ENCODE measurements at places on chromosomes 4 and X. TPM values are rescaled to one million over a fixed set of nuclear protein-coding genes. Genes with fewer than 3 reads are reported as not detected.
A peak's percentile ranks its signal among the peaks of the same experiment; 100 is the strongest.

Gene RRH
- total RNA-seq: not detected

DNA sequence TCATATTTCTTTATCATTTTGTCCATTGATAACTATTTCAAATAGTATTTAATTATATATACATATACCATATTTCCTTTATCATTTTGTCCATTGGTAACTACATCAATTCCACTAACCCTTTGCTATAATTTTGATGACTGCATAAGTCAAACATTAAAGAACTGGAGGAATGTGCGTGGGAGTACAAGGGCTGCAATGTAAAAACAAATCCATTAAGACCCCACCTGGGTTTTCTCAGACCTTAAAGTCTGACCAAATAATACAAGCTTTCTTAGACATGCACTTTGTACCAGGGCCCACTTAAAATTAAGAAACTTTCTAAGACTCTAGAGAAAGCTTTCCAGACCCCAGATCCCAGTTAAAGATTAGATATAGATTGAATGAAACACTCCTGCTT is 1622.4 kb upstream of the PCDH10 start:
- no peak overlapping the region for H3K4me3 ChIP-seq
- H3K4me1 ChIP-seq: no peaks in the 10 kb centered on the region
- no peak overlapping the region for H3K27ac ChIP-seq
- H3K36me3 ChIP-seq: no peaks in the 10 kb centered on the region
- H3K27me3 ChIP-seq: no peaks in the 10 kb centered on the region

DNA sequence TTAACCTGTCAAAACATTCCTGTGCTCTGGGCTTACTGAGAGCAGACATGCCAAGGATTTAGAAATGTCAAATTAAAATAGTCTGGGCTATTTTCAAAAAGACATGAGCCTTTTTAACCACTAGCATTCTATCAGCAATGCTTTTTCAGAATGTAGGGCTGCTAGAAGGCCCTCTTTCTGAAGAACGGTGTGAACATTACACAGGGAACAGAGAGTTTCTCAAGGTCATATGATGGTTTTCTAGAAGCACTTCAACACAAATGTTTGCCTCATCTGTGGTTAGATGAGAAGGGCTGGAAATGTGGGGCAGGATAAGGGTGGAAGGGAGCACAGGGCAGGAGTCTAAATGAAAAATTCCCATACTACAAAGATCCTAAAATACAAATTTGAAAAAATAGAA is 39.3 kb downstream of the GRIA3 start:
- H3K27me3 ChIP-seq: no peaks in the 10 kb centered on the region
- H3K4me3 ChIP-seq: no peak overlapping the region
- H3K36me3 ChIP-seq: no peaks in the 10 kb centered on the region
- no peak for DNase-seq

DNA sequence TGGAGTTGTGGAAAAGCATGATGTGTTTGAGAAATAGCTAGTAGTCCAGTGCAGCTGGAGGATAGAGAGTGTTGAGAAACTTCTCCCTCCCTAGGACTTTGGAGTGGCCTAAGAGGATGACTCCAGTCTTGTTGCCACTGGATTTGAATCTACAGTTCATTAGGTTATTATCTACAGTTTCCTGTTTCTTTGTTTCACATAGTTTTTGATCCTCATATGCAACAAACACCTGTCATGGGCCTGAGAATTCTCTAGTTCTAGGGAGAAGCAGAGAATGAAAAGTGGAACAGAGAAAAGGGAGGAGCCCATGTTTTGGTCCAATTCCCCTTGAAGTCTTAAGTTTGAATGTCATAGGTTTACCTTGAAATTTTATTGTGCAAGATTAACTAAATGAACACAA is 73.6 kb upstream of the TBC1D9 start:
- H3K27me3 ChIP-seq: no peaks in the 10 kb centered on the region
- H3K27ac ChIP-seq: peak overlapping the region; percentile 73
- H3K4me3 ChIP-seq: no peak overlapping the region
- peaks cover 36% of the 10 kb centered on the region for H3K4me1 ChIP-seq
- H3K36me3 ChIP-seq: no peaks in the 10 kb centered on the region

Gene LONRF3
- 0.16 TPM for total RNA-seq

DNA sequence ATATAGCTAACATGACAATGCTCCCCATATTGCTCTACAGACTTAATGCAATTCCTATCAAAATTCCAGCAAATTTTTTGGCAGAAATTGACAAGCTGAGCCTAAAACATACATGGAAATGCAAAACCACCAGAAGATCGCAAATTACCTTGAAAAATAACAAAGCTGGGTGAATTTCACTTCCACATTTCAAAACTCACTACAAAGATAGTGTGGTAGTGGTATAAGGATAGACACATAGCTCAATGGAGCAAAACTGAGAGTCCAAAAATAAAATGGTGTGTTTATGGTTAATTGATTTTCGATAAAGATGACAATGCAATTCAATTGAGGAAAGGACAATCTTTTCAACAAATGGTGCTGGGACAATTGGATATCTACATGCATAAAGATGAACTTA is 65.8 kb downstream of the SLC9A7 start:
- H3K27me3 ChIP-seq: no peaks in the 10 kb centered on the region
- no peaks in the 10 kb centered on the region for H3K36me3 ChIP-seq
- peaks cover 23% of the 10 kb centered on the region for H3K4me1 ChIP-seq
- peak overlapping the region; percentile 30 for H3K27ac ChIP-seq
- peak; percentile 62 for DNase-seq

GRCh38 chrX:111411557-111411956 is 435 bp downstream of the DCX start:
- no peaks in the 10 kb centered on the region for H3K36me3 ChIP-seq
- no peaks in the 10 kb centered on the region for H3K4me1 ChIP-seq
- DNase-seq: no peak
- H3K27me3 ChIP-seq: no peaks in the 10 kb centered on the region

Gene ODAPH
- not detected for total RNA-seq

- no peak overlapping the region for H3K4me3 ChIP-seq
- H3K27ac ChIP-seq: no peak overlapping the region
- no peaks in the 10 kb centered on the region for H3K4me1 ChIP-seq
- H3K36me3 ChIP-seq: no peaks in the 10 kb centered on the region
These were observed 157.3 kb upstream of the LDB2 start for GRCh38 chr4:17055788-17056187.

Gene PDK3
- total RNA-seq: 21.1 TPM

DNA sequence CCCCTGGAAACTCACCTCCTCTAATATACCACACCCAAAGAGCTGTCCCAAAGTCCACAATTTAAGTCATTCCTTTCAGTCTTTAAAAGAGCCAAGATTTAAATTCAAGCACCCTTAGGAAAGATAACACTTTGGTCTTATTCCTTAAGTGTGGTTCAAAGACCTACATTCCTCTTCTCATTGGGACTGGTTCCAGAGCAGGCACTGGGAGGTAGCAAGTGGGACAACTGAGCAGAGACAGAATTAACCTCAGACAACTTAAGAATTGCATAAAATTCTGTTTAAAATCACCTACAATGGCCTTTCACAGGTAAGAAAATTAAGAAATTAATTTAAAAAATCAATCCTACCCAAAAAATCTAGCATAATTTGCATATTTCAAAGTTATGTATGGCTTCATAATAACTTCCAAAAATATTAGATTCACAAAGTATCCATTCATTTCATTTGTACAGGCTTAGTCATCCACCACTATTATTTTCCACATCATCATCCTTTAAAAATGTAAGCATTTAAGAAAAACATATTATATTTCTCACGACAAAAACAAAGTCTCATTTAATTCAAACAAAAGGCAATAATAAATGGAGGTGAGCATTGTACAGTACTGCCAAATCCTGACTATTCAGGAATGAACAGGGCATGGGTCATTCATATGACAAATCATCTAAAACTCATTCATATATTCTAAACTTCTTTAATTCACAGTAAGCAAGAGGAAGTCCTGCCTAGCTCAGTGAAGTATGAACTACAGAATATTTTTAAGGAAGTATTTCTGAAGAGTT is 13.6 kb downstream of the PRSS12 start:
- no peak for DNase-seq
- H3K27ac ChIP-seq: no peak overlapping the region
- H3K4me1 ChIP-seq: no peaks in the 10 kb centered on the region
- no peak overlapping the region for H3K4me3 ChIP-seq
- H3K27me3 ChIP-seq: no peaks in the 10 kb centered on the region

GRCh38 chr4:31877429-31877828 is 1157.3 kb downstream of the PCDH7 start:
- no peaks in the 10 kb centered on the region for H3K36me3 ChIP-seq
- H3K4me3 ChIP-seq: no peak overlapping the region
- no peaks in the 10 kb centered on the region for H3K4me1 ChIP-seq
- no peaks in the 10 kb centered on the region for H3K27me3 ChIP-seq
- H3K27ac ChIP-seq: no peak overlapping the region

GRCh38 chr4:185637163-185637875 is 102.0 kb upstream of the PDLIM3 start:
- H3K27ac ChIP-seq: no peak overlapping the region
- no peak overlapping the region for H3K4me3 ChIP-seq
- H3K27me3 ChIP-seq: peaks cover 3% of the 10 kb centered on the region
- H3K36me3 ChIP-seq: no peaks in the 10 kb centered on the region
- DNase-seq: no peak

DNA sequence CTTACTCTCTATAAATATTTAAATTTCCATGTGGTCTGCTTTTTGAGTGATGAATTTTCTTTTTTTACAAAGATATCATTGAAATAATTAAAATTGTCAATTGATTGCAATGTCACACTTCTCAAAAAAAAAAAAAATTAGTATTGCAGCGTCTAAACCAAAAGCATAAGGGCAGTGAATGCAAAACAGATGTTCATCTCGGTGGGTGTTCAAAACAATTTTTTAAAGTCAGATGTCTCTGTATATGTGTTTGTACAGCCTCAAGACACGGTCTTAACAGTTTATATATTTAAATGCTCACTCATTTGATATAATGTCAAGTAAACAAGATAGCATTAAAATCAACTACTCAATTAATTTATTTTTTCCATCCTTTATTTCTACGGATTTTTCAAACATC is 52.3 kb downstream of the PALLD start:
- no peak overlapping the region for H3K4me3 ChIP-seq
- H3K36me3 ChIP-seq: no peaks in the 10 kb centered on the region
- no peak overlapping the region for H3K27ac ChIP-seq

Gene FOXR2
- total RNA-seq: not detected

Gene PLXNB3
- 0.53 TPM for total RNA-seq

Gene SOX3
- total RNA-seq: not detected

Gene COL4A6
- 0.10 TPM for total RNA-seq

- no peaks in the 10 kb centered on the region for H3K36me3 ChIP-seq
- H3K4me3 ChIP-seq: no peak overlapping the region
- no peaks in the 10 kb centered on the region for H3K4me1 ChIP-seq
- no peak for DNase-seq
These were observed 343.7 kb upstream of the PPP1R2C start for GRCh38 chrX:43121637-43122036.

Gene UBQLN2
- 23.1 TPM for total RNA-seq

DNA sequence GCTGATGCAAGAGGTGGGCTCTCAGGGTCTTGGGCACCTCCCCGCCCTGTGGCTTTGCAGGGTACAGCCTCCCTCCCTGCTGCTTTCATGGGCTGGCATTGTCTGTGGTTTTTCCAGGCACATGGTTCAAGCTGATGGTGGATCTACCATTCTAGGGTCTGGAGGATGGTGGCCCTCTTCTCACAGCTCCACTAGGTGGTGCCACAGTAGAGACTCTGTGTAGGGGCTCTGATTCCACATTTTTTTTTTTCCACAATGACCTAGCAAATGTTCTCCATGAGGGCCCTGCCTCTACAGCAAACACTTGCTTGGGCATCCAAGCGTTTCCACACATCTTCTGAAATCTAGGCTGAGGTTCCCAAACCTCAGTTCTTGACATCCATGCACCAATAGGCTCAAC is 657.9 kb upstream of the CT83 start:
- H3K27ac ChIP-seq: no peak overlapping the region
- H3K4me1 ChIP-seq: no peaks in the 10 kb centered on the region
- no peak overlapping the region for H3K4me3 ChIP-seq
- no peaks in the 10 kb centered on the region for H3K36me3 ChIP-seq
- no peaks in the 10 kb centered on the region for H3K27me3 ChIP-seq

Gene DAPP1
- 46.5 TPM for total RNA-seq

DNA sequence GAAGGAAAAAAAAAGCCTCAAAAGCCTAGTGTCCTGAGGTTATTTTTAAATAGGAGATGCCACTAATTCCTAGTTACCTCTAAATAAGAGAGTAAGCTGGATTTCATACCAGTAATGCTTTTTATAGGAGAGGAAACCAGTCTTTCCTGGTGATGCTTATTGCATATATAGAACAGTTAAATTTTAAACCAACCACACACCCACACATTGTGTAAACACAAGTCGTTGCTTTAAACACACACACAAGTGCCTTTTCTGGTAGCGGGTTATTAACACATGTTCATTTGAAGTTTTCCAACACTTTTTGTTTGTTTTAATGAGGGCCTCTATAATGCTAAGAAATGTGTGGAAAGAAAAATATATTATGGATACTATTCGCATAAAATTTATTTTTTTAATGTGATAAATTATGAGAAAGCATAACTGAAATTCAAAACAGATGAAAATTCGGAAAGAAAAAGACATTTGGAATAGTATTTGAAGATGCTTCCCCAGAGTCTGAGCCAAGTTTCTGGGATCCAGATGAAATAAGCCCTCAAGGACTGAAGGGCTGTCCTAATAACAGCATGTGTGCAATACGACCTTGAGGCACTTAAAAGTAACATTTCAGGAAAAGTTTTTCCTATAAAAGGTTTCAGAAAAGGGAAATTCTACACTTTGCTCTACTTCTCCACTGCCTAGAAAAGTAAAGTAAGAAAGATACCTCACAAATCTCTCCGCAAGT is 2.0 kb downstream of the ANTXR2 start:
- no peak for DNase-seq
- peak overlapping the region; percentile 70 for H3K27ac ChIP-seq
- peak overlapping the region; percentile 95 for H3K4me3 ChIP-seq
- H3K4me1 ChIP-seq: peaks cover 40% of the 10 kb centered on the region
- H3K36me3 ChIP-seq: no peaks in the 10 kb centered on the region

DNA sequence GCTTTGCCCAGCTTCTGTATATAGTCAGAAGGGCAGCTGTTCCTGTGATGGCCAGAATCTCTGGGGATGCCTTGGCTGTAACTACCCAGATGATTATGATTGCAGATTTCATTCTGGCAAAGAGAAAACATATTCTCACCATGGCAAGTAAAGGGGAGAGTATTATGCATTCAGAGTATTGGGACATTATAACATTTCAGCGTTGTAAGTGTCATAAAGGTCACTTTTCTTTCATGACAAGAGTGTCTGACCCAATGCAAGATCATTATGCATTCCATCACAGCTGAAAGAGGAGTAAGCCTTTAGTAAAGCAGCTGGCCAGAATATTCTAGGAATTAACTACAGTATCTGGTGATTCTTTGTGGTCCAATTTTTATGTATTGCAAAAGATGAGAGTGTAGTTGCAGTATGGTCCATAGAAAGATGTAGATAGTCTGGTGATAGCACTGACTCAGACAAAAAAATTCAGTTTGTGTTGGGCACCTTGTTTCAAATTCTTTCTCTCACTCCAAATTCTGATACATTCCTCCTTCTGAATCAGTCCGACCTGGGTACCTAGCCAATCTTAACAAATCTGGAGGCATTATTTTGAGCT is 2366.3 kb downstream of the PCDH7 start:
- no peaks in the 10 kb centered on the region for H3K36me3 ChIP-seq
- H3K27me3 ChIP-seq: no peaks in the 10 kb centered on the region
- H3K4me3 ChIP-seq: no peak overlapping the region
- H3K27ac ChIP-seq: no peak overlapping the region
- DNase-seq: no peak
- H3K4me1 ChIP-seq: no peaks in the 10 kb centered on the region

Gene MAGEB2
- not detected for total RNA-seq
